ENCODE measurements at places on chromosomes 4 and X. TPM values are rescaled to one million over a fixed set of nuclear protein-coding genes. Genes with fewer than 3 reads are reported as not detected.

Gene NRK
- total RNA-seq = not detected

Gene ATP2B3
- total RNA-seq = not detected

Gene MMRN1
- total RNA-seq = not detected

- no peak for DNase-seq
- H3K36me3 ChIP-seq = no peaks in the 10 kb centered on the region
- H3K4me3 ChIP-seq = no peak within 1 kb of the TSS
- no peaks in the 10 kb centered on the region for H3K4me1 ChIP-seq
- no peaks in the 10 kb centered on the region for H3K27me3 ChIP-seq
Measured at GRCh38 chrX:55220119-55220794, at the start of gene PAGE5. Gene PAGE5 (plus strand): TSS chrX:55220346. CDS start chrX:55221383, 1,037 bp downstream.

DNA sequence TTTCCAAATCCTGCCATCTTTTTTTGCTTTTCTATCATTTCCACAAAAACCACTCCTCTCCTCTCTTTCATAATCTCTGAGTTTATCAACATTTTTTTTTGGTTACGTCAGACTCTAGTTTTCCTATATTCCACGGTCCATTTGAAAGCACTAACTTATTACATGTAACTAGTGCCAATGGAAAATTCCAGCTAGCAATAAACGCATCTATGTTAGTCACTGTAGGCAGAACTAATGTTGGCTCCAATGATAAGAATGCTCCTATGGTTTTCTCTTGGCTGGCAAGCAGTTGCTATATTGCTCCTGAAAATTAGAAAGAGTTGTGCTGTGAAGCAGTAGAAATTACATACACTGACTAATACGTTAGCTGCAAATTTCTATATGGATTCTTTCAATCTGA, 634.6 kb upstream of the FTHL17 start:
- no peaks in the 10 kb centered on the region for H3K4me1 ChIP-seq
- H3K27ac ChIP-seq = no peak overlapping the region
- no peaks in the 10 kb centered on the region for H3K27me3 ChIP-seq
- no peak for DNase-seq
- no peak overlapping the region for H3K4me3 ChIP-seq

GRCh38 chrX:120790118-120790517, 85.5 kb downstream of the CT47B1 start:
- no peak overlapping the region for H3K27ac ChIP-seq
- H3K4me3 ChIP-seq = no peak overlapping the region
- no peaks in the 10 kb centered on the region for H3K36me3 ChIP-seq
- H3K27me3 ChIP-seq = no peaks in the 10 kb centered on the region

GRCh38 chr4:97153042-97153441, 990.2 kb downstream of the STPG2 start:
- H3K4me1 ChIP-seq = no peaks in the 10 kb centered on the region
- DNase-seq = no peak
- H3K36me3 ChIP-seq = no peaks in the 10 kb centered on the region
- no peak overlapping the region for H3K27ac ChIP-seq
- no peak overlapping the region for H3K4me3 ChIP-seq

DNA sequence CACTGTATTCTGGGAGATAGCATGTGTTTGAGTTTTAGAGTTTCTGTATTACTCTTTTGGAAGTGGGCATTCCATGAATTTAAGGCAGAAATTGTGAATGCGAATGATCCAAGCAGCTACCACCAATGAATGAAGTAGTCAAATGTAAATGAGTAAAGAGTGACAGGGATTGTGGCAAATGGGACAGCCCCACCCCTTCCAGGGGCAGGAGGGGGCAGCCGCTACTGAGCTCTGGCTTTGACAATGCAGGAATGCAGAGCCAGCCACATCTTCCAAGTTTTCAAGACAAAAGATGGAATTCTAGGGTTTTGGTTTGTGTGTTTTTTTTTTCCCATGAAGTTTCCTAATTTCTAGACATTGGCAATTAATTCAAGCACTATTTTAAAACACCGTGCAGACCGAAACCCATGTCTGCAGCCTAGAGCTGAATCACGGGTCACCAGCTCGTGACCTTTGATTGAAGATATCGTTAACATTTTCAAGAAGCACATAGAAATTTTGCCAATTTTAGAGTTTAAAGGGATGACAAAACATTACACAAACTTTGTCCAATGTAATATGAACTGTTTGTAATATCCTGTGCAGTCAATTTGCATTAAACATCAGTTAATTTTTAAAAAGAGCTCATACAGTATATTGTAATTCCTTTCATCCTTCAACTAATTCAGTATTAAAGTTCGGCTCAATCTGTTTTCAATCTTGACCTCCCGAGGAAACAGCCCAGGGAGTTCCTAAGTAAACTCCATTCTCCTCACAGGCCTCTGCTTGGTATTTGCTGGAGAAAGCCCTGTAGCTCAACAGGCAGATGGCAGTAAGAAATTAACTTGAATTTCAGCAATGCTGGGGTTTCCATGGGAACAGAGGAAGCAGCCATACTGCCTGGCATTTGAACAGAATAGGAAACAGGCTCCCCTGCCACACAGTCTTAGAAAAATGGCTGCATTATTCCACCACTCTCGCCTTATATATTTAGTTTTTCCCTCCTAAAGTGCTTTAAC, 83.4 kb downstream of the UCHL1 start:
- no peak overlapping the region for H3K4me3 ChIP-seq
- DNase-seq = no peak
- H3K27ac ChIP-seq = no peak overlapping the region
- H3K4me1 ChIP-seq = no peaks in the 10 kb centered on the region
- H3K36me3 ChIP-seq = no peaks in the 10 kb centered on the region

DNA sequence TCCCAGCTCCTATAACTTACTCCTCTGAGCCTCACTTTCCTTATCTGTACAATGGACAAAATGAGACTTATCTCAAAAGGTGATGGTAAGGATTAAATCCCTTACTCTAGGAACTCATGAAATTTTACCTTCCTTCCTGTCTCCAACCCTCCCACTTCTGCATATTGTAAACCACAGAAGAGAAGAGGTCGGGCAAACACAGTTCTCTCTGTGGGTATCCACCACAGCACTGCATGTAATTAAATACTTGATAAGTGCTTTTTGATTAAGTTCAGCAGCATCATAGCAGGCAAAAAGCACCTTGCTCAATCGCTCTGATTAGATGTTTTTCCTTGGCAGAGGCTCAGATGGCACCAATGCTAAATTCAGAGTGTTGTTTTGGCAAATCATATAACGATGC, 17.3 kb upstream of the TMEM192 start:
- H3K4me3 ChIP-seq = no peak overlapping the region
- DNase-seq = no peak
- 0 out of 2 replicates have a peak, but pooled peaks cover 2% of the 10 kb centered on the region for H3K27me3 ChIP-seq
- H3K36me3 ChIP-seq = no peaks in the 10 kb centered on the region
- H3K27ac ChIP-seq = no peak overlapping the region
- no peaks in the 10 kb centered on the region for H3K4me1 ChIP-seq

GRCh38 chrX:3679669-3680068, 33.8 kb downstream of the PRKX start:
- no peaks in the 10 kb centered on the region for H3K36me3 ChIP-seq
- H3K4me1 ChIP-seq = peaks cover 5% of the 10 kb centered on the region
- DNase-seq = no peak
- no peak overlapping the region for H3K27ac ChIP-seq
- no peak overlapping the region for H3K4me3 ChIP-seq
- H3K27me3 ChIP-seq = no peaks in the 10 kb centered on the region

GRCh38 chrX:31021537-31021936, 50.3 kb downstream of the FTHL17 start:
- no peak overlapping the region for H3K4me3 ChIP-seq
- H3K27me3 ChIP-seq = no peaks in the 10 kb centered on the region
- no peak for DNase-seq
- H3K36me3 ChIP-seq = no peaks in the 10 kb centered on the region

Measured in SJSA1 (cell line).